DMS79 (cell line): ENCODE measurements at places on chromosomes 13 and 19.
A peak's percentile ranks its signal among the peaks of the same experiment; 100 is the strongest.

- DNase-seq, result no peak
These were observed 600.3 kb upstream of the GPC6 start for GRCh38 chr13:92626274-92626673.

DNA sequence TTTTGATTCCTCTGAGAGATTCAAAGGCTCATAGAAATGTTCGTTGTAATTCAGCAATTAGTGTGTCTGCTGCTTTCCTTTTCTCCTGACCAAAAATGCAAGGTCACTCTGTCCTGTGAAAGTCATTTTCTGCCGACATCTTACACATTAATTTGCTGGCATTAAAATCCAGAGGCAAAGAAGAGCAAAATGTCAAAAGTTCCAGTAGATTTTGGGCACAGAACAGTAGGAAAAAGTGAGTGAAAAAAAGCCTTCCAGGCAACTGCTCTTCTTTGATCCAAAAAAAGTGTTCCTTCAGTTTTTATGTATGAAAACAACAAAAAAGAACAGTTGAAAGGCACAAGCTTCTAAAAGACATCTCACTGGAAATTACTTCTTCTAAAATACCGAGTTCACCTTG is 413.8 kb downstream of the FOXO1 start:
- DNase-seq, result no peak

GRCh38 chr19:38475176-38475575 is 41.7 kb downstream of the RYR1 start:
- DNase-seq, result no peak

- DNase-seq, result no peak
These were observed 69.5 kb downstream of the PTPRS start for GRCh38 chr19:5271145-5271544.

DNA sequence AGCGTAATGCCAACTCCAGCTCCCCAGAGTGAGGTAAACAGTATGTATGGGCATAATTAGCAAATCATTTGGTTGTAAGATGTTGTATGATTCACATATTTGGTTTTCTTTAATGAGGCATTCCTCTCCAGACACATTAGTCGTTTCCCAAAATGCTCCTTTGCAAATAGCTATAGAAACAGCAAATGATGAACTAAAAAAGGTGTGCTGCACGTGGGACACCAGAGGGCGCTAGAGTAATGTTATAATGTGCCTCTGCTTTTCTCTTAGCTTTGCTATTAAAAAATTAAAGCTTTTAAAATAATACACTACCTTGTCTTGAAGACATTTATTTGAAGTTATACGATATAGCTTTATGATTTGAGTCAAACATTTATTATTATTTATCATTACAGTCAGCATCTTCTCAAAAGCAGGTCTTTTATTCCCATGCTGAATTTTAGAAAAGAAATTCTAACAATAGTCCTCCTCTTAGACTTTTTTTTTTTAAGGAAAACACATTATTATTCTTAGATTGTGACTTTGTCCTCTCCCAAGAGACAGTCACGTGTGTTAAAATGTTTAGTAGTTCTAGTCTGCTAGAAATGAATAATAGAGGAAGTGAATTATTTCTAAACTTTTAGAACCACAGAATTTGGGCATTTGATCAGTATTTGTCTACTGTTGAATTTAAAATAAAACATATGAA is 121.6 kb upstream of the FRY start:
- DNase-seq, result peak; percentile 9

- no peak for DNase-seq
These were observed 8.1 kb upstream of the ADGRE2 start for GRCh38 chr19:14786421-14786851.

DNA sequence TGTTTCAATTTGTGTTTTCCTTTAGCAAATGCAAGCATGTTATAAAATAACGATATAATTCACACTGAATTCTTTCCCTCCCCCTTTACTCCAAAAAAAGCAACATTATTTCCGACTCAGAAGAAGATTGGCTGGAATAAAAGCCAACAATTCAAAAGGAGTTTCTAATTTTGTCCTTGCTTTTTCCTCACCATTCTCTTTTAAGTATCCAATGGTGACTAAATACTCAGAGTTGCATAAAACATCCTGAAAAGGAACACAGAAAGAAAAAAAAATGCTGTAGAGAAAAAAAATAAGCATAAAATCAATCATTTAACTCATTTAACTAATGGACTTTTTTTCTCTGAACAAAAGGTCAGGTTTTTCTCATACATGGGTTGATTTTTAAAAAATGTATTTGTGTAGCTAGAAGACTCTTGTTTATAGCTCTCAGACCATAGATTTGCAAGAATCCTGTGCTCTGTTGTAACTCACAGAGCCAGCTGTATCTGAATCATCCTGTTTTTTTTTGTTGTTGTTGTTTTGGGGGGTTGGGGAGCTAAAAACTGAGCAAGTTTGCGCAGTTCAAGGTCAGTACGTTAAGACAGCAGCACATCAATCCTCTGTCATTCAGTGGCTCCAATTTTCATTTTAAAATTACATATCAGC is 108.1 kb downstream of the PCDH17 start:
- DNase-seq, result no peak

- DNase-seq, result no peak
These were observed 72.8 kb downstream of the HSPH1 start for GRCh38 chr13:31088826-31089420.

GRCh38 chr13:94209117-94209516 is 270.4 kb downstream of the DCT start:
- DNase-seq, result peak; percentile 70

DNA sequence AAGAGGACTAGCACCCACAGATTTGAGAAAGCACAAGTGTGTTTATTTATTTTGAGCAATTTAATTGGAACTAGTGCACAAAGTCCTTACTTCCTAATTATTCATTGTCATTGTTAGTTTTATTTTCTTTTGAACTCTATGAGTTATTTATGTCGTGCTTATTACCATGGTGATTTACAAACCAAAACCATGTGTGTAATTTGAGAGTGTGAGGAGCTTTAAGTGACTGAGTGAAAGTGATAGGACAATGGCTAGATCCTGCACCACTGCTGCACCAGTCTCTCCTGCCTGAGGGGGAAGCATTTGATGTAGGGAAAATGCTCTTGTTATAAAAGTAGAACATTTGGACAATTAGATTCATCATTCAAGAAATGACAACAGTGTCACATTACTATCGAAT is 172.3 kb upstream of the KLF12 start:
- no peak for DNase-seq

DNA sequence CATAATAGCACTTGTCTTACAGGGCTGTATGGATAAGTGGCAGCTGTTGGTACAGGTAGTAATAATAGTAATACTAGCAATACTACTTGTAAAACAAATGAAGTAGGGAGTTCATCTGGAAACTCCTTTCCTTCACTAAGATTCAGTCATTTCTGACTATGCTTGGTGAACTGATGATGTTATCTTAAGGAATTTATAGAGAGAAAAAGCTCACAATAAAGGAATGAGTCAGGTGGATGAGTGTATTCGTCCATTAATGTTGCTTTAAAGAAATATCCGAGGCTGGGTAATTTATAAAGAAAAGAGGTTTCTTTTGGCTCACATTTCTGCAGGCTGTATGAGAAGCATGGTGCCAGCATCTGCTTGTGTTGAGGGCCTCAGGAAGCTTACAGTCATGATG is 477.3 kb downstream of the KLF12 start:
- no peak for DNase-seq

DNA sequence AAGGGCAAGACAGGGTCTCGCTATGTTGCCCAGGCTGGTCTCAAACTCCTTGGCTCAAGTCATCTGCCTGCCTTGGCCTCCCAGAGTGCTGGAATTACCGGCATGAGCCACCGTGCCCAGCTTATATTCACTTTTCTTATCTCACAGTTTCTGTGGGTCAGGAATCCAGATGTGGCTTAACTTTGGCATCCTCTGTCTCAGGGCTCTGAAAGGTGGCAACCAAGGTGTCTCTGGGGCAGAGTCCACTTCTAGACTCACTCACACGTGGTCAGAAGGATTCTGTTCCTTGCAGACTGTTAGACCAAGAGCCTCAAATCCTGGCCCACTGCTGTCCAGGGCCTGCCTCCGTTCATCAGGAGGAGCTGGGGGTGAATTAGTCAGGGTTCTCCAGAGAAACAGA is 7.6 kb upstream of the LMNB2 start:
- no peak for DNase-seq

DNA sequence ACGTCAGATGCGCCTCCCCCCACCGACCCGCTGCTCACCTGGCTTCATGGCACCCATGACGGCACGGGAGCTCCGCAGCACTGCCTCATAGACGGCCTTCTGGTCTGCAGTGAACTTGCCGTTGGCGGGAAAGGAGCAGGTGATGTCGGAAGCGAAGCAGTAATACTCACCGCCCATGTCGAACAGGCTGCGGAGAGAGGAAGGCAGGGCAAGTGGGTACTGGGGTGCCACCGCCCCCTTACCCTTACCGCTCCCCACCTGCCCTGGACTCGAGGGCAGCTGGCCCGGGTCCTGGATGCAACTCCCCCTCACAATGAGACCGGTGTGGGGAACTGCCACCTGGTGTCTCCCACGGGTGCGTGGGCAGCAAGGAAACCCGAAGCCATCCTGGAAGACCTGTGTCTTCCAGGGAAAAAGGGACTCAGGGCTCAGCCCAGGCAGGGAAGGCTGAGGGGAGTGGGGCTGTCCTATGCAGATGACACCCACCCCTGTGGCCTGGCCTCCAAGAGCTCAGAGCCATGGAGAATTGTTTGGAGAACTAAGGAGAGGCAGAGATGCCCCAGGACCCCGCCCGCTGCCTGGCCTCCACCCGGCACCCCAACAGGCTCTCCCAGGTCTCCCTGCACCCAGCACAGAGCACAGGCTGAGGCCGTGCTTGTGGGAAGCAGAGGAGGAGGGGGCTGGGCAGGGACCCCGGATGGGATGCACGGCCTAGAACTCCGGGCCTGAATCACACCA is 28.3 kb downstream of the CEBPG start:
- no peak for DNase-seq
